ENCODE measurements at places on chromosomes 1 and 21. TPM values are rescaled to one million over a fixed set of nuclear protein-coding genes. Genes with fewer than 3 reads are reported as not detected.

GRCh38 chr1:2783069-2783434 is 18.4 kb downstream of the TTC34 start:
- H3K4me1 ChIP-seq: no peaks in the 10 kb centered on the region
- no peak overlapping the region for H3K4me3 ChIP-seq
- H3K27me3 ChIP-seq: peaks cover 70% of the 10 kb centered on the region

GRCh38 chr1:171420810-171421209 is 64.5 kb upstream of the PRRC2C start:
- H3K27ac ChIP-seq: peak overlapping the region; percentile 66
- H3K4me3 ChIP-seq: no peak overlapping the region
- no peaks in the 10 kb centered on the region for H3K27me3 ChIP-seq
- H3K4me1 ChIP-seq: peaks cover 28% of the 10 kb centered on the region

Gene CLIC6
- 0.42 TPM for total RNA-seq

- peaks cover 67% of the 10 kb centered on the region for H3K27me3 ChIP-seq
- H3K4me3 ChIP-seq: no peak overlapping the region
- no peaks in the 10 kb centered on the region for H3K36me3 ChIP-seq
- no peak overlapping the region for H3K27ac ChIP-seq
- DNase-seq: no peak
Observed at GRCh38 chr1:175873290-175873935, 130.0 kb upstream of the TNR start.

Gene PLEKHG5
- 5.1 TPM for total RNA-seq

GRCh38 chr21:36321325-36322082 is 1.5 kb downstream of the MORC3 start:
- peak overlapping the region; percentile 77 for H3K4me3 ChIP-seq
- H3K27ac ChIP-seq: peak overlapping the region; percentile 90
- no peaks in the 10 kb centered on the region for H3K27me3 ChIP-seq
- peaks cover 47% of the 10 kb centered on the region for H3K36me3 ChIP-seq
- no peak for DNase-seq

Gene FAM229A
- total RNA-seq: 7.3 TPM

GRCh38 chr1:230320804-230321203 is 105.3 kb downstream of the PGBD5 start:
- peaks cover 14% of the 10 kb centered on the region for H3K4me1 ChIP-seq
- peaks cover 23% of the 10 kb centered on the region for H3K36me3 ChIP-seq
- H3K27me3 ChIP-seq: no peaks in the 10 kb centered on the region
- no peak overlapping the region for H3K27ac ChIP-seq

DNA sequence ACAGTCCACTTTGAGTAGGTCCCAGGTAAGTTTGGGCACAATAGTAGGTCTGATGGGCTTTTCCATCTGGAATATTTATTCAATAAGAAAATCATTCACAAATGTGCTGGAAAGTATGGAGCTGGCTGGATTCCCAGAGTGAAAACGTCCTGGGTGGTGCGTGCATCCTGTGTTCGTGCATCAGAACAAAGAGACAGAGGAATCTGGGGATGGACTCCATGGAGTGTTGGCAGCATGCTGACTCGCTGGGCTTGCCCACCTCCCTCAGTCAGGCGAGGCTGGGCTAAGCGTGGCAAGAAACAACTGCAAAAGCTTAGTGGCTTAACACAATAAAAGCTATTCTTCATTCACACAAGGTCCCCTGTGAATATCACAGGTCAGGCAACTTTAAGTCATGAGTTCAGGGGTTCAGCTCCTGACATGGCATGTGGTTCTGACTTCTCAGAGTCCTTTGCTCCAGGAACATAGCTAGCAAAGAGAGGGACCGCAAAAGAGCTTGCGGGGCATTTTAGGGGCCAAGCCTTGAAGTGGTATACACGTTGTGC is 151.6 kb upstream of the ZNF644 start:
- H3K4me1 ChIP-seq: no peaks in the 10 kb centered on the region
- no peak overlapping the region for H3K4me3 ChIP-seq
- H3K27me3 ChIP-seq: peaks cover 77% of the 10 kb centered on the region
- H3K36me3 ChIP-seq: no peaks in the 10 kb centered on the region

- H3K4me3 ChIP-seq: no peak overlapping the region
- DNase-seq: no peak
- peaks cover 23% of the 10 kb centered on the region for H3K36me3 ChIP-seq
- H3K4me1 ChIP-seq: peaks cover 11% of the 10 kb centered on the region
- no peaks in the 10 kb centered on the region for H3K27me3 ChIP-seq
- H3K27ac ChIP-seq: no peak overlapping the region
Observed at GRCh38 chr1:156958247-156958714, 37.8 kb downstream of the LRRC71 start.

Gene FNDC5
- total RNA-seq: not detected

GRCh38 chr1:70916034-70916427 is 131.6 kb downstream of the PTGER3 start:
- H3K27me3 ChIP-seq: no peaks in the 10 kb centered on the region
- no peaks in the 10 kb centered on the region for H3K36me3 ChIP-seq
- no peak overlapping the region for H3K27ac ChIP-seq
- H3K4me3 ChIP-seq: no peak overlapping the region
- no peak for DNase-seq
- no peaks in the 10 kb centered on the region for H3K4me1 ChIP-seq

Gene ZFP69
- 2.9 TPM for total RNA-seq

GRCh38 chr1:242017580-242018233 is 18.8 kb upstream of the MAP1LC3C start:
- H3K4me3 ChIP-seq: no peak overlapping the region
- no peak overlapping the region for H3K27ac ChIP-seq
- H3K27me3 ChIP-seq: no peaks in the 10 kb centered on the region
- H3K36me3 ChIP-seq: no peaks in the 10 kb centered on the region

Gene FCRL5
- not detected for total RNA-seq

DNA sequence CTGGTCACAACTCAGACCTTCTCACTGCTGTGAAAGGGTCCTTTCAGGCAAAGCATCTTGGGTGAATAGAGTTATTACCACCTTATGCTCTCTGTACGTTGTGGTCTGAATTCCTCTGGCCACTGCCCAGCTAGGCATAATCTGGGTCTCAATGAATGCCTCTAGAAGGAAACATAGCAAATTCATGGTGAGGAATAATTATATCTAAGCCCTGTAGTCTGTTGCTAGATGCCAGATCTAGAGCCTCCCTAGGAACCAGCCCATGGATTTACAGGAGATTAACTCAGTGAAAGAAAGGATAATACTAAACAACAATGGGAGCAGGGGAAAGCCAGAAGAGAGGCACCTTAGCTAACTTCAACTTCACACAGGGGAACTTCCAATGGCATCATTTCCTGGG is 2.4 kb upstream of the COL11A1 start:
- no peaks in the 10 kb centered on the region for H3K36me3 ChIP-seq
- H3K4me3 ChIP-seq: no peak overlapping the region
- no peak for DNase-seq

- no peaks in the 10 kb centered on the region for H3K4me1 ChIP-seq
- H3K27ac ChIP-seq: no peak overlapping the region
- H3K27me3 ChIP-seq: peaks cover 49% of the 10 kb centered on the region
- peak; percentile 2 for DNase-seq
- H3K36me3 ChIP-seq: no peaks in the 10 kb centered on the region
Observed at GRCh38 chr21:37878946-37879660, 37.2 kb downstream of the KCNJ6 start.

GRCh38 chr1:16212251-16212961 is at the start of gene ARHGEF19:
Gene ARHGEF19 (minus strand): TSS chr1:16212652. CDS start chr1:16209054, 3,598 bp downstream.
- H3K36me3 ChIP-seq: peaks cover 19% of the 10 kb centered on the region
- peak within 1 kb of the TSS; percentile 58 for H3K4me3 ChIP-seq
- H3K27me3 ChIP-seq: no peaks in the 10 kb centered on the region
- no peak within 1 kb of the TSS for H3K27ac ChIP-seq
- DNase-seq: peak; percentile 77

DNA sequence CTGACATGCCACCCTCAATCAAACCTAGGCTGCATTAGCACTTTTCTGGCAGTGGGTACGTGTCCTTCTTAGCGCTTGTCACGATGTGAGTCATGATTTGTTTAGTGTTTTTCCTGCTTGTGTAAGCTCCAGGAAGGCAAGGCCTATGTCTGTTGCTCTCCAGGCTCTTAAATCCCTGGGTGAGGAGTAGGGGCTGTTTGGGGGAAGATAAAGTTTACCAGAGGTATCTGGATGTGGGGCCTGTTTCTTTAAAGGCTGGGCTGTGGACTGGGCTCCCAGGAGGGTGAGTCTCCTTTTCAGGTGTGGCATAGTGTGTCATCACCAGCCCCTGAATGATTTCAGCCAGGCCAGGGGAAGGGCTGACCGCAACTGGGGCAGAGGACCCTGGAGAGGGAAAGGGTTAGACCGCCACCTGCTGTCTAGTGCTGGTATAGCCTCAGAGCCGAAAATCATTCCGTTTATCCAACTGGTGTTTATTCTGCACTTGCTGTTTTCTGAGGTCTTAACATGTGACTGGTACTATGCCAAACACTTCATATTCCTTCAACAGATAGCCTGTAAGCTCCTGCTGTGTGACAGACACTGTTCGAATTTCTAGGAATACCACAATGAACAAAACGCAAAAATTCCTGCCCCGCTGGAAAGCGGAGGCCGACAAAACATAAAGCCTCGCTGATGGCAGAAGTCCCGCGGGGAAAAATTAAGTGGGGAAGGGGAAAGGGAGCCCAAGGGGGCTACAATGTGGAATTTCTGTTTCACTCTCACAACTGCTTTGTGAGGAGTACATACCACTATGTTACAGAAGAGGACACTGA is 9.7 kb downstream of the SERINC2 start:
- no peak overlapping the region for H3K4me3 ChIP-seq
- peak overlapping the region; percentile 80 for H3K27ac ChIP-seq
- peaks cover 35% of the 10 kb centered on the region for H3K4me1 ChIP-seq
- peak; percentile 90 for DNase-seq
- no peaks in the 10 kb centered on the region for H3K27me3 ChIP-seq

DNA sequence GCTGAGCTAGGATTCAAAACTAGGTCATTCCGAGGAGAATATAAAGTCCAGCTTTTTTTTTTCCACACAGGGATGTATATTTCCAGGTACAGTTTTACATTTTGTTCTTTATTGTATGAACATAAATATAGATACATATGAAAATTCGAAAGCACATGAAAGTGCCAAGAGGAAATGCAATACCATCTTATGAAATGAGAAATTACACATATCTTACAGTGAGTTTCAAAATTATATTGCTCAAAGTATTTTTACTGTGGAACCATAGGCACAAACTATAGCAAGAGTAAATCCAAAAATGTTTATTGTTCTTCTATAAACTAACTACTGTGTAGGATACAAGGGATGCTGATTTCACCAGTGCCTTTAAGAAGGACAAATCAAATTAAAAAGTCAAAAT is 39.0 kb downstream of the PTPRC start:
- no peaks in the 10 kb centered on the region for H3K27me3 ChIP-seq
- no peak for DNase-seq
- no peak overlapping the region for H3K4me3 ChIP-seq
- no peak overlapping the region for H3K27ac ChIP-seq
- H3K4me1 ChIP-seq: peaks cover 25% of the 10 kb centered on the region

Gene VSIG8
- not detected for total RNA-seq

GRCh38 chr1:206472454-206472853 is 2.2 kb downstream of the IKBKE start:
- peaks cover 42% of the 10 kb centered on the region for H3K4me1 ChIP-seq
- H3K4me3 ChIP-seq: peak overlapping the region; percentile 74
- H3K27me3 ChIP-seq: no peaks in the 10 kb centered on the region

DNA sequence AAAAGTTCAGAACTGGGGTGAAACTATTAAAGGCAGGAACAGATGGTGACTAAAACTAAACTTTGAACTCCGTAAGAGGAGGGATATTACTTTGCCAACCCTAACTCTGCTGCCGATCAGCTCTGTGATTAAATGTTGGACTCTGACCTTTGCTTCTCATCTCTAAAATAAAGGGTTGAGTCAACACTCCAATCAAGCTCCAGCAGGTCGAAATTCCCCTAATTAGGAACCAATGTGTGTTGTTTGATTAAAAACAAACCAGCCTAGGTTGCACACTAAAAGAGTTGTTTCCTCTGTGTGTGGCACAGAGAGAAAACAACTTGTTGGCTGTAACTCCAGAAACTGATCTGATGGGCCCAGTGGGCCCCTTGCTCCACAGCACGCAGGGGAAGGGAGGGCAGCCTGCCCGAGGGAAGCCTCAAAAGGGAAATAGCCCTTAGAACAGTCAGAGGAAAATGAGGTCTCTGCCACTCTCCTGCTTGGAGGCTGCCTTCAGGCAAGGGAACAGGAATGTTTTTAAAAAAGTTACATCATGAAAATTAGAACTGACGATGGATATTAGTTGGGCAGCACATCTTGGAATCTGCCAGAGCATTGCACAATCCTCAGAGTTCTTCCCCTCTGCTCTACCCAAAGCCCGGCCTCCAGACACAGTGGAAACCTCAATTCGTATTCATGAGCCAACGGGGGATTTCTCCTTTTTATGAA is 69.3 kb downstream of the KCTD3 start:
- no peak overlapping the region for H3K4me3 ChIP-seq
- H3K27ac ChIP-seq: no peak overlapping the region
- peaks cover 4% of the 10 kb centered on the region for H3K36me3 ChIP-seq
- no peak for DNase-seq
- peaks cover 14% of the 10 kb centered on the region for H3K4me1 ChIP-seq

DNA sequence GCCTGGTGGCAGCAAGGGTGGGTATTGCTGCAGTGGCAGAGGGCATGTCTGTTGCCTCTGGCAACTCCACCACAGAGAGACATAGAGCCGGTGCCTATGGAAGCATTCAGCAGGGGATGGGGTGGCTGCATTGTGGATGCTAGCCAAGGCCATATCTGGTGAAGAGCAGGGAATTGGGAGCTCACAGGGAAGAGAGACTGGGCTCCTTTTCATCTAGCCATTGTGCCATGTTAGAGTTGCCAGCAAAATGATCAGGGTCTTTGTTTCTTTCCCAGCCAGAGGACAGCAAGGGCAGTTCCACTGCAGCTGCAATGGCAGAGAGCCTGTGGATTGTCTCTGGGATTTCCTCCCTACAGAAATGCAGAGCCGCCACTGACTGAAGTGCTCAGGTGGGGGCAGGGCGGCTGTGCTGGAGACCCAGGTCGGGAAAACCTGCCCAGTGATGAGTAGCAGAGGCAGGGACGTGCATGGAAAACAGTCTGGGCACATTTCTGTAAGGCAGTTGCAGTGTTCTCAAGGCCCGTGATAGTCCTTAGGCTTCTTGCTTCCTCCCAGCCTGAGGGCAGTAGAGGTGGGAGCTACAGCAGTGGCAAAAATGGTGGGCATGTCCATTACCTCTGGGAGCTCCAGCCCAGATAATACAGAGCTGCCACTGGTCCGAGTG is 40.2 kb upstream of the CYP4X1 start:
- no peak for DNase-seq
- no peaks in the 10 kb centered on the region for H3K36me3 ChIP-seq
- H3K4me3 ChIP-seq: no peak overlapping the region

Gene TMEM79
- 12.9 TPM for total RNA-seq

- no peak overlapping the region for H3K27ac ChIP-seq
- DNase-seq: no peak
- no peaks in the 10 kb centered on the region for H3K36me3 ChIP-seq
- no peak overlapping the region for H3K4me3 ChIP-seq
Observed at GRCh38 chr1:85033221-85033620, 15.1 kb downstream of the MCOLN3 start.

Gene TMPRSS2
- total RNA-seq: 13.1 TPM

GRCh38 chr1:180165509-180166435 is 11.1 kb downstream of the QSOX1 start:
- peaks cover 31% of the 10 kb centered on the region for H3K36me3 ChIP-seq
- H3K27me3 ChIP-seq: no peaks in the 10 kb centered on the region
- H3K4me1 ChIP-seq: peaks cover 83% of the 10 kb centered on the region
- no peak overlapping the region for H3K4me3 ChIP-seq
- DNase-seq: no peak

GRCh38 chr1:33272930-33273329 is 16.6 kb downstream of the ZNF362 start:
- DNase-seq: no peak
- no peak overlapping the region for H3K4me3 ChIP-seq
- H3K36me3 ChIP-seq: peaks cover 6% of the 10 kb centered on the region
- no peak overlapping the region for H3K27ac ChIP-seq
